ENCODE measurements at places on chromosomes 5 and 9. TPM values are rescaled to one million over a fixed set of nuclear protein-coding genes. Genes with fewer than 3 reads are reported as not detected.

Gene CCL27
- 3.1 TPM for total RNA-seq

Gene INPP5E
- 32.2 TPM for total RNA-seq

Gene PTGES
- total RNA-seq, result 9.5 TPM

- H3K36me3 ChIP-seq, result no peaks in the 10 kb centered on the region
- no peak overlapping the region for H3K4me3 ChIP-seq
- H3K27ac ChIP-seq, result no peak overlapping the region
- no peak for DNase-seq
- H3K27me3 ChIP-seq, result no peaks in the 10 kb centered on the region
- H3K4me1 ChIP-seq, result no peaks in the 10 kb centered on the region
Observed at GRCh38 chr9:29778281-29778849, 2205.1 kb upstream of the C9orf72 start.

GRCh38 chr9:118829334-118829733 is 539.9 kb downstream of the BRINP1 start:
- H3K4me1 ChIP-seq, result no peaks in the 10 kb centered on the region
- H3K36me3 ChIP-seq, result no peaks in the 10 kb centered on the region
- no peaks in the 10 kb centered on the region for H3K27me3 ChIP-seq
- DNase-seq, result no peak
- no peak overlapping the region for H3K27ac ChIP-seq

GRCh38 chr5:31144364-31144763 is 49.1 kb upstream of the CDH6 start:
- no peak overlapping the region for H3K4me3 ChIP-seq
- H3K4me1 ChIP-seq, result no peaks in the 10 kb centered on the region
- DNase-seq, result no peak

DNA sequence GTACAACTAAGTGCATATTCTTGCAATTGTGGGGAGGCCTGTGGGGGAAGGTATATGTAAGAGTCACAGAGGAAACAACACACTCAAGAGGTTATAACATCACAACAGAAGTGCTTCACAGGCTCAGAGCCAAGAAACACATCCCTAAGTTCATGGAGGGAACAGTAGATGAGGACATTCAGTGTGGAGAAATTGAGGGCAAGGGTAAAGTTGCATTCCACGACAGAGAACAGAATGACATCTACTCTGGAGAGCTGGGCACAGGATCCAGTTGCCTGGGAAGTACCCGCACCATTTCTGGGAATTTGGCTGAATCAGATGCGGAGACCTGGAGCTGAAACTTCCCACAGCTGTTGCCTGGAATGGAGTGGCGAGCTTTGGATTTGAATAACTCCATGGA is 197.2 kb downstream of the NXNL2 start:
- H3K4me3 ChIP-seq, result no peak overlapping the region
- H3K36me3 ChIP-seq, result no peaks in the 10 kb centered on the region
- DNase-seq, result no peak
- H3K27ac ChIP-seq, result no peak overlapping the region
- H3K27me3 ChIP-seq, result no peaks in the 10 kb centered on the region

- no peaks in the 10 kb centered on the region for H3K27me3 ChIP-seq
- H3K36me3 ChIP-seq, result no peaks in the 10 kb centered on the region
- no peak for DNase-seq
- no peak overlapping the region for H3K27ac ChIP-seq
- H3K4me1 ChIP-seq, result no peaks in the 10 kb centered on the region
Observed at GRCh38 chr5:123483446-123484077, 28.4 kb upstream of the CSNK1G3 start.

DNA sequence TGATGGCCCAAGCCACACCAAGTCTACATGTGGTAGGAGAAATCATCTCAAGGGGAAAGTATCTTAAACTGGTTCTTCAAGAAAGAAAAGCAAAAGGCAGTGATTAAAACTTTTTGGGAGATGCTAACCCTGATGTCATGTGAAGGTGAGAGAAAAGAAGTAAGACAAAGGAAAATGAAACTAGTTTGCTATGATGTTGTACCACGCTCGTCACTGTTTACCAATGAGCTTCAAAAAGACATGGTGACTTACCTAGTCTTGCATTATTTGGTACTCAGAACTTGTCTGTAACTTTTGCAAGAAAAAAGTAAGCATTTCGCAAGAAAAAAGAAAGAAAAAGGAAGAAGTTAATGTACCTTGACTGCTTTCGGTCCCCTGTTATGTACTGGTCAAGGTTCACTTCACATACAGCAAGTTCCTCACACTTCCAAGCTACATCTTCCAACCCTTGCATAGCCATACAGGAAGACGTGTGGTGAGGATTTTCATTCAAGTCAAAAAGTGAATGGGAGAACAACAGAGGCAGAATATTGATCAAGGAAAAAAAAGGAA is 739.3 kb downstream of the NR2F1-AS1 start:
- no peaks in the 10 kb centered on the region for H3K4me1 ChIP-seq
- no peak overlapping the region for H3K27ac ChIP-seq
- DNase-seq, result no peak
- H3K36me3 ChIP-seq, result no peaks in the 10 kb centered on the region
- H3K4me3 ChIP-seq, result no peak overlapping the region

GRCh38 chr5:158538506-158539074 is 561.1 kb downstream of the EBF1 start:
- no peak overlapping the region for H3K27ac ChIP-seq
- no peak overlapping the region for H3K4me3 ChIP-seq
- DNase-seq, result no peak
- no peaks in the 10 kb centered on the region for H3K4me1 ChIP-seq
- no peaks in the 10 kb centered on the region for H3K27me3 ChIP-seq
- no peaks in the 10 kb centered on the region for H3K36me3 ChIP-seq

- H3K27ac ChIP-seq, result no peak overlapping the region
- no peaks in the 10 kb centered on the region for H3K36me3 ChIP-seq
- DNase-seq, result no peak
- H3K4me1 ChIP-seq, result no peaks in the 10 kb centered on the region
- H3K27me3 ChIP-seq, result no peaks in the 10 kb centered on the region
Observed at GRCh38 chr5:36264202-36264760, 22.6 kb upstream of the NADK2 start.

Measured in testis (tissue), 5 donors.